Stimulated activated CD4-positive, alpha-beta T cell treated with anti-CD3 and anti-CD28 coated beads, Interleukin-12 subunit alpha, Interleukin-12 subunit beta, amount 100 ng/mL, for 24 hours (primary cell): ENCODE measurements at places on chromosomes 4 and X.

DNA sequence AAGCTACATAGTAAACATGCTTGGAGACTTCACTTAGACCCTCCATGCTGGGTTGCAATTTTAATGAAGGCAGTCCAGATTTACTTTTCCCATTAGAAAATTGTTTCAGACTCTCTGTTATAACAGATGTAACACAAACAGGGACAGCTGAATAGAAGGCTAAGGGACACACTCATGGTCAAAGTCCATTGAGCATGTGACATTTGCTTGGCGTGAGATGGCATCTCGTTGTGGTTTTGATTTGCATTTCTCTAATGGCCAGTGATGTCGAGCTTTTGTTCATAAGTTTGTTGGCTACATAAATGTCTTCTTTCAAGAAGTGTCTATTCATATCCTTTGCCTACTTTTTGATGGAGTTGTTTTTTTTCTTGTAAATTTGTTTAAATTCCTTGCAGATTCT is 358.2 kb upstream of the CLNK start:
- DNase-seq = no peak

DNA sequence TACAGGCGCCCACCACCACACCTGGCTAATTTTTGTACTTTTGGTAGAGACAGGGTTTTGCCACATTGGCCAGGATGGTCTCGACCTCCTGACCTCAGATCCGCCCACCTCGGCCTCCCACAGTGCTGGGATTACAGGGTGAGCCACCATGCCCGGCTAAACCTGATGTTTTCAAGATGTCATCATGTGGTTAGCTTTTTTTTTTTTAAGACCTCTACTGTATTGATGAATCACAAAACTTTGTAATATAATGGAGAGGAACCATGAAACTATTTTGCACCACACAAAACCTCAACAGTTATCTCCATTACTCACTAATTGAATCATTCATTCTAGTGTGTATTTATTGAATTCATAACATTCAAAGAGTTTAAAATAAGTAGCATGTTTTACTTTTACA is 94.7 kb upstream of the NEIL3 start:
- no peak for DNase-seq

DNA sequence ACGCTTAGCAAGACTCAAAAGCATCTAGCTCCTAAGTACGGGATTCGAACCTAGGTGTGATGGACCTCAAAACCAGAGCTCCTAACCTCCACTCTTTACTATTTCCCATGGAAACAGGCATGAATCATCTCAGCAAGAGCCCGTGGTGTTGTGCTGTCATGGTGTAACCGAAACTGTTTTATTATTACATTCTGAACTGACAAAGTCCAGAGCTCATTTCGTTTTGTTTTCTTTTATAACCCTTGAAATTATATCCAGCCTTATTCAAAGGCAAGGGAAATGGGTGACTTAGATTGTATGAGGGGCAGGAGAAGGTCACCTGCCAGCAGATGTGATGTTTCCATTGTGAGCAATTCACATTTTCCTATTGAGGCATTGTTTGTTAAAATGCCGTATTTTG is 301.1 kb downstream of the FRMPD4 start:
- DNase-seq = no peak

DNA sequence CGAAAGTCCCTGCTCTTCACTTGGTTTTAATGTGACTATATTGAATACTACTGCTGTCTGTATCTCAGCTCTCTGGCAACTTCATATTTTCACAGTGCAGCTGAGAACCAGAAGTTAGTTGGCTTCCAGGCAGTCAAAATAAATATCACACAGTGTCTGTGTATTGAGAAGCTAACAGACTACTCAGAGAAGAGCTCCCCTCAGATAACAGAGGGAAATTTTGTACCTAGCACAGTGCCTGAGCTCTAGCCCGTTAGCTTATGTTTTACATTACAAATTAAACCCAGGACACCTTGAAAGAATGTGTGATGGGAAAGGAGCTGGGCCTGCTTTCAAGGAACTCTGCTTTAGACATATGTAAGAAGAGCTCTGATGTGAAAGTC is 22.7 kb downstream of the JADE1 start:
- DNase-seq = no peak

GRCh38 chr4:122625156-122625555 is 4.3 kb upstream of the IL21 start:
- no peak for DNase-seq

DNA sequence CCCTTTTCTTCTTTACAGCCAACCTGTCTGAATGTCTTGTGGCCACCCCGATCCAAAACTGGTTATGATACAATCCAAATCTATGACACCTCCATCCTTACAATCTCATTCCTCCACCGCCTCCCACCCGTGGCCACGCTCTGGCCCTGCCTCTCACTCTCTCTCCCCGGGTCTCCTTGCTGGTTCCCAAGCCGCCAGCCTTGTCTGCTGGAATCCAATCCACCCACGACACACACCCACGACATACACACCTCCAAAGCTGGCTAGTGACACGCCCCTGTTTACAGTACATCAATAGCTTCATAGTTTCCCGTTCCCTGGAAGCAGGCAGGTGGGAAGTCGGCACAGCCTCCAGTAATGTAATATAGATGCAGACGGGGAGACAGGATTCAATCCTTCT is 99.0 kb downstream of the WFS1 start:
- no peak for DNase-seq

GRCh38 chrX:136387951-136388502 is 87.3 kb downstream of the ADGRG4 start:
- DNase-seq = no peak

GRCh38 chr4:75169427-75169826 is 236.5 kb downstream of the PARM1 start:
- DNase-seq = no peak

DNA sequence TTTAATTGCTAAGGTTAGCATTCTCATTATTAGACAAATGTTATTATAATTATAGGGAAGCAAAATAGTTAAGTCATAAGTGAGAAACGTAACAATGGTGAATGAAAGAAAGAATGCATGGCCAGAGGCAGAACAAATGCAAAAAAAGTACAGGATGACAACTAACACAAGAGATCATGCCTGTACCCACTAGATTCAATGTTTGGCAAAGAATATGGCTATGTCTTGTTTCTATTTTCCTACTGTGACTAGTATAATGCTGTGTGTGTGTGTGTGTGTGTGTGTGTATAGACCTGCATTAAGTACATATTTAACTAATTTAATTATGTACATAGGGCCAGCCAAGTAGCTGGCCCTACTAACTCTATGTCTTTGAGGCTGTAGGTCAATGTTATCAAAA is 12.9 kb upstream of the BMP2K start:
- no peak for DNase-seq

DNA sequence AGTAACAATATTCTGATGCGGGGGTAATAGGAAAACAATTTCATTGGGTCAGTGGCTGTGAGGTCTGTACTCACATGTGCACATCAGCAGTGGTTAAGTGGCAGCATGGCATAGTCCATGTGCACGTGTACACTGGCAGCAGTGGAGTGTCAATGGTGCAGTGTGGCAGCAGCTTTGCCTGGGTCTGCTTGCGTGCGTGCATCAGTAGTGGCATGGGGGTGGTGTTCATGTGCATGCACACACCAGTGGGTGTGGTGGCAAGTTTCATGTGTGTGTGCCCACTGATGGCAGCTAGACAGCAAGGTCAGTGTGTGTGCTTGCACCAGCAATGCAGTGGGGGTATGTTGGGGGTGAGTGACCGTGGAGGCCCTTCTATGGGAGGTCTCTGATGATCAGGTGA is 581.6 kb upstream of the KLHL4 start:
- no peak for DNase-seq

DNA sequence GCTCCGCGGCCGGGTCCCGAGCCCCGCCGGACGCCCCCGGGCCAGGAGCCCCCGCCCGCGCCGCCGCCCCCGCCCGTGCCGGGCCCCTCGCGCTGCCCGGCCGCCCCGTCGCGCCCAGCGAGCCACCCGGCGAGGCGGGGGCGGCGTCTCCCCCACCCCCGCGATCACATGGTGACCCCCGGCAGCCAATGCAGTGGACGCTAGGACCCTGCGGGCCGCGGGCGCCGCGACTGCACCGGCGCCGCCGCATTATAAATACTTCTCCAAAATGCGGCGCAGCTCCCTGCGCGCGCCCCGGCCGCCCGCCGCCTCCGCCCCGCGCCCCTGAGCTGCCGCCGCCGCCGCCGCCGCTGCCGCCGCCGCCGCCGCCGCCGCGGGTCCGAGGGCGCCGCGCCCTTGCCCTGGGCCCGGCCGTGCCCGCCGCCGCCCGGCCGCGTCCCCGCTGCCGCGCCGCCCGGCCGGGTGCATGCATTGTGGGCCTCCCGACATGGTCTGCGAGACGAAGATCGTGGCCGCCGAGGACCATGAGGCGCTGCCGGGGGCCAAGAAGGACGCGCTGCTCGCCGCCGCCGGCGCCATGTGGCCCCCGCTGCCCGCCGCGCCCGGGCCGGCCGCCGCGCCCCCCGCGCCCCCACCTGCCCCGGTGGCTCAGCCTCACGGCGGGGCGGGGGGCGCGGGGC is at the start of gene NAT8L:
TSS of gene NAT8L (plus strand) at position 282 of the 680 bp plus-strand sequence. CDS start at position 467, 185 bp downstream.
- no peak for DNase-seq
